AG10803 (cell line): ENCODE measurements at places on chromosomes 2 and 18.

DNA sequence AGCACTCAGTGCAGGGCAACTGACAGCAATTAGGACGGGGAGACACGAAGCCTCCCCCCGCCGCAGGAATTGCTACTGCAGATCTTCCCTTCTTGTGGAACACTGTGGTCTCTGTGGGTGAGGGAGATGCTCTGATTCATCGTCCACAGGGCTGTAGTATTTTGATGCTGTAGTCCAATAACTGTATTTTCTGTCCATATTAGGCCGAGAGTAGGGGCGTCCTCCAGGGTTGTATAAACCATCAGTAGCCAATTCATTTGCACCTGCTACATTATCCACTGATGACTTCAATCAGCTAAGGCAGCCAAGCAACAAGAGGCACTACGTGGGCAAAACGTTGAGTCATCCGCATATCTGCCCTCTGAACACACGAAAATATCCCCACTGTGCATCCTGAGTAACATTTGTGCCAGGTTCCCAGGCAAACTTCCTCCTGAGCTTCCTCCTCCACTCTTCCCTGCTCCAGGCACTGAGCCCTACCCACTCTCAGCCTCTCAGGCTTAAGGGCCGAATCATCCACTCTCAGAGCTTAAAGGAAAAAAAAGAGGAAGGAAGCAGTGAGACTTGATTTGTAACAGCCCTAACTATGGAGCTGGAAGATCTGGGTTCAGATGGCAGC, 62.1 kb downstream of the LBH start:
- DNase-seq, result peak; percentile 99

DNA sequence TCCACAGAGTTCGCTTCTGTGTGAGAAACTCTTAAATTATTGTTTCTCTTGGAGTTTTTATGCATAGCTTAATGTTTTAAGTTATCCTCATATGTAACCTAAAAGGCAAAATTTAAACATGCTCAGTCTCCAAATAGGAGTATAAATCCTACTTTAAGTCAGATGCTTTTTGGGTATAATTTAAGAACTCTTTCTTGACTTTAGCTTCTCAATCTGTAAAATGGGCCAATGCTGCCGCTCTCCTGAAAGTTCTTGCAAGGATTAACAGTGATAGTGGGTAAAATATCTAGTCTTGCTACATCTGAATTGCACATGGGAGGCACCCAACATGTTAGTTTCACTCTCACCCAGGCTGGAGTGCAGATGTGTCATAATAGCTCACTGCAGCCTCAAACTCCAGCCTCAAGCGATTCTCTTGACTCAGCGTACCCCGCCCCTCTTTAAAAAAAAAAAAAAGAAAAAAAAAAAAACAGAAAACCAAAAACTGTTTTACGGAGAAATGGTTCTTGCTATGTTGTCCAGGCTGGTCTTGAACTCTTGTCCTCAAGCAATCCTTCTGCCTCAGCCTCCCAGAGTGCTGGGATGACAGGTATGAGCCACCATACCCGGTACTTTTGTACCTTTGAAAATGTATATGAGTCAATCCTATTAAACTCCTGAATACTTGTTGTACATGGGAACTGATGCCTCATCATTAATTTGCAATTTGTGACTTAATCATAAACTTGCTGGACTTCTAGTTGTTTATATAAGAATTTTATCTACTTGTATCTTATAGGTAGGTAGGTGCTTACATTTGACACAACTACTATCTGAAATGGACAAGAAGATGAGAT, 1.8 kb downstream of the FBXO48 start:
- DNase-seq, result peak; percentile 68

GRCh38 chr2:148720501-148721001, 76.0 kb downstream of the EPC2 start:
- peak; percentile 49 for DNase-seq

DNA sequence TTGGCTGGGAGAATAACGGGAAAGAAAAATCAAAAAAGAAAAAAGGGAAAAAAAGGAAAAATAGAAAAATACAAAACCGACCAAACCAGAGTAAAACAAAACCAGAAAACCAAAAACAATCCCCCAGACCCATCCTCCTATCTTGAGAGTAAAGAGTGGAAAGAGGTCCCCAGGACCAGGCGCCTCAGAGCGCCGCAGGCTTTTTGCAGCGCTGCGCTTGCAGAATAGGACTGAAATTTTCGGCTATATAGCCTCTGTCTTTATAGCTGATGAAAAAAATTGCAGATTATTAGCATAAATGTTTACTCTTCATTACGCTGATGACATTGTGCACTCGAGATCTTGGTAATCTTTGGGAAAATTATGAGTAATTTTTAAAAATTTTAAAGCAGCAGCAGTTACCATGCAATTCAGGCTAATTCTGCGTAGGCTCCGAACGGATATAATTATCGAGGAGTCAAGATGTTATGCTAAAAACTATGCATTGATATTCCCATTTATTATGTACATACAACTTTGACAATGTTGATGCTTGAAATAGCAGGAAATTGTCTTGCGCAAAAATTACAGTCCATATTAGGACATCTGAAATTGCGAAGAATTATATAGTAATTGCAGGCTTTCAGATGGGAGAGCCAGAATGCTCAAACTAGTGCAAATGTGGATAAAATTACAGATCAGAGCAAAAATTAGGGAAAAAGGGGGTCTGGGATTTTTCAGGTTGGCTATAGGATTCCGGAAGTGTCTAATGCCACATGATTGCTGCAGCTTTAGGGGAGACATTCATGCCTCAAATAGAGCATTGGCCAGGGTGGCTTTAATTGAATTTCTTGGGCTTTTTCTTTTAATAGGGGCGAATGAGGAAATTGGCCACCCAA, 8.3 kb downstream of the DLX1 start:
- DNase-seq, result no peak

GRCh38 chr2:88165332-88166003, 4.7 kb upstream of the THNSL2 start:
- DNase-seq, result no peak

GRCh38 chr2:159266554-159266953, 19.9 kb downstream of the WDSUB1 start:
- DNase-seq, result no peak

DNA sequence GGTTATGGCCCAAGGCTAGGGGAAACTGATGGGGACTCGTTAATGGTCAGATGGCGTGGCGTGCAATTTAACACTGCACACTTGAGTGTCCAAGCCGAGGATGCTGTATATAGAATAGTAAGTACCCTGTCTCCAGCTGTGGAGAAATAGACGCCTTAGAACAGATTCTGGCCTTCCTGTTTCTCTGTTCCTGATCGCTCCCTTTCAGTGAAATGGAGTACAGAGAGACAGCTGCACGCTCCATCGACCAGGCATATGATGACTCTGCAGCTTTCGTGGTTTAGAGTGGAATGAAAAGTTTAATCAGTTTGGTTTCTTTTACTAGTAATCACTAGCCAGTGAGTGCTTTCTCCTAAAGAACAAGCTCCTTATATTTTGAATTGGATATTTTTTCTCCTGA, 213.4 kb downstream of the NEDD4L start:
- peak; percentile 24 for DNase-seq
